ENCODE measurements at places on chromosomes 6 and 20.
A peak's percentile ranks its signal among the peaks of the same experiment; 100 is the strongest.

DNA sequence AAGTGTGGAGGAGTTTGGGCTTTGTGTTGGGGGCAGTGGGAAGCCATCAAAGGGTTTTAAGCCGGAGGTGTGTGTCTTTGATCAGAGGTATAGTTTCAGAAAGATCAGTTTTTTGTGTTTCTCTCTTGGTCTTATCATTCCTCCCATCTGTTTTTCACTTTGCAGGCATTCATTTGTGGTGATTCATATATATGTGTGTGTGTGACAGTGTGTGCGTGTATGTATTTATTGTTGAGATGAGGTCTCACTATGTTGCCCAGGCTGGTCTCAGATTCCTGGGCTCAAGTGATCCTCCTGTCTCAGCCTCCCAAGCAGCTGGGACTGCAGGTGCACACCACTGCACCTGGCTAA is 11.1 kb upstream of the SERINC3 start:
- no peak for DNase-seq

GRCh38 chr20:57828696-57829095 is 118.9 kb upstream of the PMEPA1 start:
- DNase-seq = no peak

- no peak for DNase-seq
Observed at GRCh38 chr6:118494091-118494490, 54.0 kb upstream of the PLN start.

DNA sequence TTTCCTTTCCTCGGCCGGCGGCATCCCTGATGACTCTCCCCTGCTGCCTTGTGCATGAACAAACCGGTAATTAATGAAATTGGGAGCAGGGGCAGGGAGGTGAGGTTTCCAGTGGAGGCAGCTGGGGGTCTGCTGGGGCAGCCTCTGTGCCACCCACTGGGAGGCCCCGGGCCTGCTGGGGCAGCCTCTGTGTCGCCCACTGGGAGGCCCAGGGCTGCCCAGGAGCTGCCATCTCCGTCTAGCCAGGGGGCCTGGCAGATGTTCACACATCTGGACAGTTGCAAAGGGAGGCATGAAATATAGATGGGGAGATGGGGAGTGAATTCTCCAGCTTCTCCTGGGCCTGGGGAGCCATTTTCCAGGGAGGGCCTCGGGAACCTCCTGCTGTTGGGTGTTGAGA is 33.8 kb downstream of the TOX2 start:
- peak; percentile 1 for DNase-seq

- DNase-seq = no peak
Observed at GRCh38 chr6:39684790-39685488, 40.3 kb downstream of the KIF6 start.

DNA sequence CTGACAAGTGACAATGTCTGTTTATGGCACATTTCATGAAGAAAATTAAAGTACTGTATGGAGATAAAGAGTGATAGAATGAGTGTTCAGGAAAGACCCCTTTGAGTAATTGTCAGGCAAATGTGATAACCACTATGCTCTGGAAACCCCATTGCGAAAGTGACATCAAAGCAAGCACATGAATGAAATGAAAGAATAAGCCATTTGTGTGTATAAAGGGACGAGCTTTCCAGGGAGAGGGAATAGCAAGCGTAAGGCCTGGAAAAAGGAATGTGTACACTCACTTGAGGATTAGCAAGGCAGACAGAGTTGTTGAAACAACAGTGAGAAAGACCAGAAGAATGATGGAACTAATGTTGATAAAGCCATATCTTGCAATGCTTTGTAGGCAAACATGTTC is 490.0 kb downstream of the GRIK2 start:
- DNase-seq = no peak

DNA sequence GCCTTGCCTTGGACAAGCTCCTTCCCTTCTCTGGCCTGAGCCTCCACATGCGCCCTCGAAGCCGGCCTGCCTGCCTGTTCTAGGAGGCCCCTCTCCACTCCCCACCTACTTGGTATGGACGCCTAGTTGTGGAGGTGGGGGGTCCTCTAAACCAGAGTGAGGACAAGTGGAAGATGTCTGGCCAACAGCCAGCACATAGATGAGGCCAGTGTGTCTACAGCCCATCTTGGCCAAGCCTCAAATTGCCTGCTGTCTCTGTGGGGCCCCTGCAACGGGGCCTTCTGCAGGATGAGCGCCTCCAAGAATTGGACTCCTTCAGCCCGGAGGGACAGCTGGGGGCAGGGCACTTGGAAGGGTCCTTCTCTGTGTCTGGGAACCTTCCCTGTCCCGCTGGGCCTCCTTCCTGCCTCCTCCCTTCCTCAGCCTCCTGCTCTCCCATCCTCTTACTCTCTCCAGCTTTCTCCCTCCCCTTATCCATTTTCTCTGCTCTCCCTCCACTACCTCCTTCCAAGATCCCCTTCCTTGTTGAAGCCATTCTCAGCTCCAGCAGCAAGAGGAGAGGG is 1.6 kb downstream of the MDFI start:
- peak; percentile 57 for DNase-seq

DNA sequence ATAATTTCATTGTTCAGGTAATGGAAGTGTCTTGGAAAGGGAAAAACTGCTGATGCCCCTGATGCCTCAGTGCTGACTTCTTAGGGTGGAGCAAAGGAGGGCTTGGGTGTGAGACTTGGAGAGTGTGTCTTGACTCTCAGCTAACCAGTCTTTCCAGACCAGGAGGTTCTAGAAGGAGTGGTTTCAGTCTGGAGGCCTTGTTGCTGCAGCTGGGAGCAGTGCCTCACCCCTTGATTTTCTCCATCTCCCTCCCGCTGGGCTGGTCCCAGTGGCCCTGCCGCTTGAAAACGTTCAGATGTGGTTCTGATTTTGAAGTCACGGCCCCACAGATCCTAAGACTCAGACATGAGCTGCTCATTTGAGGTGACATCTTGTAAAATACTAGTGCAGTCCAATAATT is 5.4 kb downstream of the DSP start:
- peak; percentile 37 for DNase-seq

DNA sequence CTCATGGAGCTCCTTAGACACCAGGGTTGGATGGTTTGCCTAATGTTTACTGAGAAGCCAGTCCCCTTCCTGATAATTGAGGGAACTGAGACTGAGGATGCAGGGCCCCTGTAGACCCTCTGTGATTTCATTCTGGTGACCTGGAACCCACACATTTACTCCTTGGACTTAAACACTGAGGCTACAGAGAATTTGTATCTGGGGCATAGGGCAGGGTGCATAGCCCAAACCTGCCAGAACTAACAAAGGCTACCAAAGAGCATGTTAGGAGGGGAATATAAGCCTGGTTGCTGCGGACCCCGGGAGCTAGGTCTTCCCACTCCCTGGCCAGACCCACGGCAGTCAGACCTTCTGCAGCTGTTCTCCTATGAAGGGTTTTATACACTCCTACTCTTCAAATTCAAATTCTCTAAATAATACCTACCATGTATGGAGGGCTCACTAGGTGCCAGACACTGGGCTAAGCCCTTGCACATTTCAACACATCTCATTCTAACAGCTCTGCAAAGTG is 19.7 kb downstream of the DAAM2 start:
- DNase-seq = no peak

GRCh38 chr6:4890191-4890590 is 113.6 kb downstream of the RPP40 start:
- DNase-seq = no peak

DNA sequence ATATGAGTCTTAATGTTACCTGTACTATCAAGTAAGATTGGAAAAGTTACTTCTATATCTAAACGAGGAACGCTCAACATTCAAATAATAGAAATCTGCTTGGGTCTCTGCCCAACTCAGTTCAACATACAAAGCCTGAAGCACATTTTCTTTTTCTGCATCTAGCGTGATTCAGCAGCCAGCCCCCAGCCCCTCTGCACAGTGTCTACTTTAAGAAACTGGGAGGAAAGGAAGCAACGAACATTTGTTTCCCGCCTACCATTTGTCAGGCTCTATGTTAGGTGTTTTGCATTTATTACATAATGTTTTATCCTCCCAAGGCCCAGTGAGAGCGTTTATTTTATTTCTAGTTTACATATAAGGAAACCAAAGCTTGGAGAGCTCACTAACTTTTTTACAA is 17.3 kb downstream of the PHACTR1 start:
- DNase-seq = no peak

GRCh38 chr6:145904391-145904790 is 59.8 kb downstream of the SHPRH start:
- DNase-seq = no peak

- DNase-seq = peak; percentile 30
Observed at GRCh38 chr6:40353967-40354452, 233.2 kb downstream of the LRFN2 start.

DNA sequence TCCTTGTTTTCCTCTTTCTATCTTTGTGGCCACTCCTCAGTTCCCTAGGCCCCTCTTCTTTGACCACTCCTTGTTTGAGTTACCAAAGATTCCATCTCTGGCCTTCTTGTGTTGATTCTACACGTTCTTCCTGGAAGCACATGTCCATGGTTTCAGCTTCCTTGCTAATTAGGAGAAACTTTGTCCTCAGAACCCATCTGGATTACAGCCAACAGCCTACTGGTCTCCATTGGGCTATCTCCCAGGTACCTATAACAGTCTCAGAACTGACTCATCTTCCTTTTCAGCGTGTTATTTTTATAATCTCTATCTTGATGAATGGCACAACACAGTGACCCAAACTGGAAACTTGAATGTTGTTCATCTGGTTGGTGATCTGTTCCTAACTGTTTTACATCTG is 17.5 kb downstream of the PTPRA start:
- DNase-seq = peak; percentile 9

DNA sequence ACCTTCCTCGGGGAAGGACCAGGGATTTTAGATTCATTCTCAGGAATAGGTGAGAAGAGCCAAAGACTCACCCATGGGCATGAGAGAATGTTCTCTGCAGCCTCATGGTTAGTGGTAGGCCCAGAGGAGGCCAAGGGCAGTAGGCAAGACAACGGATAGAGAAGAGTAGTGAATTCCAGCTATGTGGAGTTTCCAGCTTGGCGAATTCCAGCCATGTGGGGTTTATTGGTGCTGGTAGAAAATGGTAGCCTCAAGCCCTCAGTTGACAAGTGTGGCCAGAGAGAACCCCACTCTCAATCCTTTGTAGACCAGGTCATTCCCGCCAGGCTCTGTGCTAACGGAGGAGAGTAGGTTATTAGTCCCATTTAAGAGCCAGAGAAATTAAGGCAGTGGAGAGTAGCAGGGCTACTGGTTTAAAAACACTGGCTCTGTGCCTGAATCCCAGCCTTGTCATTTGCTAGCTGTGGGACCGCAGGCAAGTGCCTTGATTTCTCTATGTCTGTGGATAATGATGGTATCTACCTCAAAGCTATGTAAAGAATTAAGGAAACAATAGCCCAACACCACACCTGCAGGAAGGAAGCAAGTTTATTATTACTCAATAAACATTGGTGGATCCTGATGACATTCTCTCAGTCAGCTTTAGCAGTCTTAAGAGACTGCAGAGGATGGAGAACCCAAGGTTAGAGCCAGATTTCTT is 2.0 kb upstream of the SLC9A8 start:
- no peak for DNase-seq

GRCh38 chr6:132399376-132400074 is 1.8 kb downstream of the MOXD1 start:
- no peak for DNase-seq

GRCh38 chr6:107353773-107354382 is 105.5 kb downstream of the PDSS2 start:
- DNase-seq = no peak

- no peak for DNase-seq
Observed at GRCh38 chr6:157741948-157742556, 81.0 kb upstream of the SNX9 start.

GRCh38 chr6:82183642-82184282 is 63.8 kb downstream of the IBTK start:
- no peak for DNase-seq

DNA sequence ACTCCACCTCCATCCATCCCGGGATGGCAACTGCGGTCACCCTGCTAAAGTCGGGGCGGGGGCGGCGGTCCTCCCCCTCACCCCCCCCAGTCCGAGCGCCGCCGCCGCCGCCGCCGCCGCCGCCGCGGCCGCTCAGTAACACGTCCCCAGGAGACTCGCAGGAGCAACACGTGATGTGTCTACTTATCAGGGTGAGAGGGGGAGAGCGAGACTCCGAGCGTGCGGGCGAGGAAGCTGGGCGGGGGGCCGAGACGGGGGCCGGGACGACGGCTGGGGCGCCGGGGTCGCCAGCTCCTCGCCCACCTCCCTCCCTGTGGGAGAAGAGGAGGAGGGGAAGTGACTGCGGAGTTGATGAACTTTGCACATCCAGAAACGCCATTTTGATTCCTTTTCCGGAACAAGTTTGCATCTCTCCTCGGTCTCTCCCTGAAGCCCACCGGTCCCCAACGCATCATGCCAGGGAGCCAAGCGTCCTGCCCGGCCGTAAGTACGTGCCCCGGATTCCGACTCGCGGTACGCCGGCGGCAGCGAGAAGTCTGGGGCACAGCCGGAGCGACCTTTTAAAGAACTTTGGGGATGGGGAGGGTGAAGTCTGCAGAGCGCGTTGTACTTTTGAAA is at the start of gene RREB1:
Gene RREB1, plus strand, starts transcription at position 384 of the 618 bp plus-strand sequence. CDS start 73,951 bp downstream, outside the sequence.
- peak; percentile 88 for DNase-seq

DNA sequence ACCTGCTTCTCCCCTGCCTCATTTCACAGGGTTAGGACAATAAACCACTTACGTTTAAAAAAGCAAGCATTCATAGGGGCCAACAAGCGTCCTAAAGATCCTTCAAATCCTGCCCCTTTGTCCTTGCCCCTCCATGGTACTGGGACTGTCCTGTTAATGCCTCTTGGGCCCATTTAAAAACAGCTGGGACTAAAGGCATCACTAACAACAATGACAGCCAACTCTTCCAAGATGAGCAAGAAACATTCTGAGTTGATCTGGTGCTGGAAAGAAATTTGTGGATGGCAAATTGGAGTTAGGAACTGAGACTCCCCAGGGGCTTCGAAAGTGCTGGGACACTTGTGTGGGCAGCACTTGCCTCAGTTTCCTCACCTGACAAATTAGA is 93.4 kb downstream of the ZMYND8 start:
- DNase-seq = no peak

- DNase-seq = no peak
Observed at GRCh38 chr6:82380566-82381185, 17.1 kb downstream of the TPBG start.

DNA sequence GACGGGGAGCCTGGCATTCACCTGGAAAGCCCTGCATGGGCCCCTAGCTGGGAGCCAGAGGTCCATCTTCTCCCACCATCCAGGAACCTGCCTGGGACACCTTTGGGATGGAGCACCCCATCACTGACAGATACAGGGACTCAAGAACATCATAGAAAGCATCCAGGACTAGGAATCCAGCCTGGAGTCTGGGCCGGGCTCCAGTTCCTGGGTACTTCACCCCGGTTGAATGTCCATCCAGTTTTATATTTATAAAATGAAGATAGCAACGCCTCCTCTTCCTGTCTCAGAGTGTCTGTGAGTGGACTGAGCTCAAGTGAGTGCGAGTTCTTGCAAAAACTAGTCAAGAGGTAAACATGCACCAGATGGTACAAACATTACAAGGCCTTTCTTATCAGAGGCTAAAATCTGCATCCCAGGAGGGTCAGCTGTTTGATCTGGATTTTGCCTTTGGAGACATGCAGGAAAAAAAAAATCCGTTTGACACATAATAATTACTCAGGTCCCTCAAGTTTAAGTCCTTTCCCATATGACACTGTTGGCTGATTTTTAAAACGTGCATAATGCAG is 27.4 kb downstream of the ZC3H12D start:
- DNase-seq = peak; percentile 43
